ENCODE measurements at places on chromosomes 11 and 22.

GRCh38 chr11:57439786-57440185 is 12.9 kb upstream of the SLC43A3 start:
- DNase-seq: no peak

DNA sequence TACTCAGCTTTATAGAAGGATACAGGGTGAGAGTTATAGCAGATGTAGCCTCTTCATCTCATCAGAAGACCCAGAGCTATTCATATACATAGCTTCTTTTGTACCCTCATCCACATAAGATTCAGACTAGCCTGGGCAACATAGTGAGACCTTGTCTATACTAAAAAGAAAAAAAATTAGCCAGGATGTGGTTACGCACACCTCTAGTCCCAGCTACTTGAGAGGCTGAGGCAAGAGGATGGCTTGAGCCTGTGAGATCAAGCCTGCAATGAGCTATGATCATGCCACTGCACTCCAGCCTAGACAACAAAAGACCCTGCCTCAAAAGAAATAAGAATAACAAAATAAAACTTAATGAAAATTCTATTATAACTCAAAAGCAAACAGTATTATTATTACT is 36.7 kb upstream of the B3GNT6 start:
- no peak for DNase-seq

DNA sequence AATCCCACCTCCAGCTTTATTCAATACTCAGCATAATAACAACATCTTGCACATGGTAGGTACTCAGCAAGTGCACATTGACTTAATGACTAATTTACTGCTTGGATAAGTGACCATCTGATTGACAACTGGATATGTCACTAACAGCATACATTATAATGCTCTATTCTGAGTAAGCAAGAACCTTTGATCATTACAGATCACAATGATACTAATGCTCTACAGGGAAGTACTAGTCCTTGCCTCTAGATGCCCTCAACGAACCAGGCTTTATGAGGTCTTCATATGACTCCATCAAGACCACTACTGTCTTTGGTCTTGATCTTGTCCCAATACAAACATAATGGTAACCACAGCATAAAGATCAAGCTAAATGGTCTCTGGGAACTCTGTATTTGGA is 167.6 kb upstream of the MTMR2 start:
- DNase-seq: no peak

DNA sequence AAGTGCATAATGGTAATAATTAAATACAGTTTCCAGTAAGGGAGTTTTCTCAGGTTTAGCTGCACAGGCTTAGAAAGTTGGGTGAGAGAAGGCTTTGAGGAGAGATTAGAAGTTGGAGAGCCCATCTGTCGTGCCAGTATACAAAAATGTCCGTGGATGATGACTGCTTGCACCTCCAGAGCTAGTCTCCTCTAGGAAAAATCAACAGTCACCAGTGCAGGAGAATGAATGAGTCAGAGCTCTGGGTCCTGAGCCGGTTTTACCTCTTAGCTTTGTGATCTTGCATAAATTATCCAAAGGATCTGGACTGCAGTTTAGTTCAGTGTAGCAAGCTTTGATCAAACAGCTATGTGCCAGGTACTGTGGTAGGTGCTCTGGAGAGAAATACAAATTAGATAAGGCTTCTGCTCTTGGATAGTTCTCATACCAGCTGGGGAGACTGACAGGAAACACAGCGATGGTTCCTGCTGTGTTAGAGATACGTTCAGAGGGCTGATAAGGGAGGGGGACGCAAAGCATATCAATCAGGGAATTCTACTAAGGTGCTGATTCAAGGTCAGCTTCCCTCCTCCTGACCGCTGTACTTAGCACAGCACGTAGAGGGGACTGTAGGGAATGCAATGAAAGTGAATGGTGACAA is 125.9 kb downstream of the TEAD1 start:
- DNase-seq: no peak

GRCh38 chr11:74647404-74647803 is 55.0 kb downstream of the POLD3 start:
- no peak for DNase-seq

Measured in activated T-cell treated with anti-CD3 and anti-CD28 coated beads, Interleukin-2, amount 50 U/mL, for 1 hour (primary cell).